Activated naive CD8-positive, alpha-beta T cell treated with anti-CD3 and anti-CD28 coated beads for 36 hours (primary cell): ENCODE measurements at places on chromosomes 5 and 9.

DNA sequence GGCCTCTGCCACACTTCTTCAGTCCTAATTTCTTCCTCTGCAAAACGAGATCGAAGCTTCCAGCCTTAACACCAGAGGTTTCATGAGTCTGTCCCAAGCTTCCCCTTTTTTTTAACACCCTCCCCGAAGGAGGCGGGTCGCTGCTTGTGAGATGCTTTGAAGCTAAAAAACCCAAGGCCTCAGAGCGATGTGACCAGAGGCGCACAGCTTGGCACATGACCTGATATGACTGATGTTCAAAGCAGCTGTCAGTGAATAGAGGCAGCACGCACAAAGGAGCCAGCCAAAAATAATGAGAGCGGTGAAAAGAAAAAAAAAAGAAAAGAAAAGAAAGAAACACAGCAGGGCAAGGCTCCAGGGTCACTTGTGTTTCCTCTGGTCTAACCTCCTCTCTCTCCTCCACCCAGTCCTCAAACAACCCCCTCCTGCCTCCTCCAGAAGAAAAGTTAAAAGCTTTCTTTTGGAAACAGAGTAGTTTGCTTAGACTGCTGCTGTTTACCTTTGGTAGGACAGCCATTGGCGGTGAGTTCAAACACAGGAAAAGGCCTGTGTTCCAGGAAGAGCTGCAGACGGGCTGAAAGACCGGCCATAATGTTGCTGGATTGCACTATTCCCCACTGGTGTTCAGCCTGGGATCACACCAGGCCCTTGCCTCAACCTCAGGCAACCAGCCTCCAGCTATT is 10.9 kb upstream of the ZNF366 start:
- DNase-seq: no peak
- H3K27ac ChIP-seq: no peak overlapping the region
- H3K36me3 ChIP-seq: no peaks in the 10 kb centered on the region
- peaks cover 8% of the 10 kb centered on the region for H3K27me3 ChIP-seq
- H3K4me1 ChIP-seq: peaks cover 3% of the 10 kb centered on the region

- peak; percentile 0 for DNase-seq
- peaks cover 5% of the 10 kb centered on the region for H3K27me3 ChIP-seq
- no peaks in the 10 kb centered on the region for H3K4me1 ChIP-seq
- no peak overlapping the region for H3K27ac ChIP-seq
- H3K36me3 ChIP-seq: no peaks in the 10 kb centered on the region
Observed at GRCh38 chr5:40033411-40033810, 608.6 kb upstream of the DAB2 start.

DNA sequence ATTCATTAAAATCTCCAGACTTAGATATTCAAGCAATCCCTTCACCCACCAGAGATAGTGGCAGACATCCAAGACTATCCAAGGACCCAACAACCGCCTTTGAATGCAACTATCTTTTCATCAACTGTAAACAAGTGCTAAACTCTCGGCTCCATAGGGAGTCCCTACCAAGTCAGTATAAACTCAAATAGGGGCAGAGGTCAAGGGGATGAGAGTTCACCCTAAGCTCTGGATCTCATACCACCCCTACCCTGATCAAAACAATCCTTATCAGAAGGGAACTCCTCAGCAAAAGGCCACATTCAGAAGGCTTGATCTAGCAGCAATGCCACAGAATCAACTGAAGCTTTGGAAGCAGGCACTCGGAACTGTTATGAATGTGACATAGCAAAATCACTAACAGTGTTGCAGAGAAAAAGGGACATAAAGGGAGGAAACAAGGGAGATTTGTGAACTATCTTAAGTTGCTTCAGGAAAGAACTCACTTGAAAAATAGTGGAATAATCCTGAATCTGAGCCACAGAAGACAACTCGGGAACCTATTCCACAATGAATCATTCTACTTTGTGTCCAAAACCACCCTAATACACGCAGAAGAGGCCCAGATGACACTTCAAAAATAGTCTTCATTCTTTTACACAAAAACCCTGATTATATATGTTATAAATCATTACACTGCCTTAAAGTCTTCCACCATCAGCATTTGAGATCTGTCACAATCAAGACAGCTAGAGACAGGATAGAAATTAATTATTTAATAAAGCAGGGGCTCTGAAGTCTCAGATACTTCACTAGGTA is 49.8 kb downstream of the NR6A1 start:
- peaks cover 4% of the 10 kb centered on the region for H3K4me1 ChIP-seq
- no peak for DNase-seq
- H3K27me3 ChIP-seq: no peaks in the 10 kb centered on the region
- no peak overlapping the region for H3K4me3 ChIP-seq
- no peaks in the 10 kb centered on the region for H3K36me3 ChIP-seq
- H3K27ac ChIP-seq: no peak overlapping the region

GRCh38 chr5:168114444-168115017 is 176.9 kb upstream of the WWC1 start:
- H3K27me3 ChIP-seq: peaks cover 18% of the 10 kb centered on the region
- no peak overlapping the region for H3K27ac ChIP-seq
- H3K4me3 ChIP-seq: no peak overlapping the region
- peak; percentile 46 for DNase-seq
- H3K36me3 ChIP-seq: no peaks in the 10 kb centered on the region

- H3K27ac ChIP-seq: no peak overlapping the region
- H3K27me3 ChIP-seq: no peaks in the 10 kb centered on the region
- no peak overlapping the region for H3K4me3 ChIP-seq
- peaks cover 17% of the 10 kb centered on the region for H3K36me3 ChIP-seq
- no peak for DNase-seq
Observed at GRCh38 chr5:34944460-34945047, 15.2 kb downstream of the DNAJC21 start.

GRCh38 chr5:61334868-61335615 is 3.0 kb downstream of the ZSWIM6 start:
- DNase-seq: no peak
- peaks cover 30% of the 10 kb centered on the region for H3K4me1 ChIP-seq

GRCh38 chr5:174325431-174325830 is 279.9 kb downstream of the NSG2 start:
- H3K27me3 ChIP-seq: peaks cover 23% of the 10 kb centered on the region
- H3K4me3 ChIP-seq: no peak overlapping the region
- no peak for DNase-seq
- H3K4me1 ChIP-seq: no peaks in the 10 kb centered on the region
- no peak overlapping the region for H3K27ac ChIP-seq

GRCh38 chr5:137822158-137822764 is 45.4 kb upstream of the MYOT start:
- no peak overlapping the region for H3K4me3 ChIP-seq
- H3K27ac ChIP-seq: no peak overlapping the region
- H3K36me3 ChIP-seq: no peaks in the 10 kb centered on the region
- H3K27me3 ChIP-seq: no peaks in the 10 kb centered on the region
- no peaks in the 10 kb centered on the region for H3K4me1 ChIP-seq

GRCh38 chr5:98921947-98922505 is 6.8 kb downstream of the CHD1 start:
- H3K4me3 ChIP-seq: peak overlapping the region; percentile 9
- H3K36me3 ChIP-seq: peaks cover 49% of the 10 kb centered on the region
- H3K27ac ChIP-seq: peak overlapping the region; percentile 19
- no peak for DNase-seq
- H3K27me3 ChIP-seq: no peaks in the 10 kb centered on the region
